ENCODE measurements at places on chromosomes 1 and 21. TPM values are rescaled to one million over a fixed set of nuclear protein-coding genes. Genes with fewer than 3 reads are reported as not detected.

CHAF1B gene
- 22.0 TPM for total RNA-seq

ZNF648 gene
- total RNA-seq: 0.23 TPM

CASZ1 gene
- 6.1 TPM for total RNA-seq

KIF21B gene
- total RNA-seq: 26.5 TPM

MX2 gene
- 8.9 TPM for total RNA-seq

FAM3B gene
- total RNA-seq: 2.0 TPM

NPL gene
- 4.4 TPM for total RNA-seq

CADM3 gene
- total RNA-seq: 8.3 TPM

PLEKHA6 gene
- 17.0 TPM for total RNA-seq

CASQ2 gene
- not detected for total RNA-seq

C1orf115 gene
- 6.4 TPM for total RNA-seq

EFNA1 gene
- total RNA-seq: 4.9 TPM

MYCL gene
- 28.8 TPM for total RNA-seq

AMY1C gene
- not detected for total RNA-seq

MSH4 gene
- 0.22 TPM for total RNA-seq

GPR3 gene
- 9.4 TPM for total RNA-seq

CIART gene
- 10.6 TPM for total RNA-seq

CFAP410 gene
- total RNA-seq: 10.6 TPM

SHISAL2A gene
- 0.74 TPM for total RNA-seq

A3GALT2 gene
- total RNA-seq: not detected

Data from H1 (cell line).